Activated naive CD8-positive, alpha-beta T cell treated with anti-CD3 and anti-CD28 coated beads, Interleukin-2, amount 10 ng/mL, durations not matched to agents 7 days and 5 days (primary cell): ENCODE measurements at places on chromosomes 5 and 9. TPM values are rescaled to one million over a fixed set of nuclear protein-coding genes. Genes with fewer than 3 reads are reported as not detected.

DNA sequence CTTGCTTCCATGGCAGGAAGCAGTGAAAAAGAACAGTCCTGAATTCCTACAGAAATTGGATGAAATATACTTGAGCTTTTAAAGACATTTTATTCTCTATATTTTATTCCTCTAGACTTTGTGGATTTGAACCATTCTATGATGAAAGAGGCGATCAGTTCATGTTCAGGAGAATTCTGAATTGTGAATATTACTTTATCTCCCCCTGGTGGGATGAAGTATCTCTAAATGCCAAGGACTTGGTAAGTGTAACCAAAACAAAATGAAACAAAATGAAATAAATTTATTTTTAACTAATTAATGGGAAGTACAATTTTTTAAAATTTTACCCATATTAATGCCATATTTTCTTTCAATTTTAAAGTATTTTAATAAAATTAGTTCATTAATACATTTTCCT lies 34.1 kb downstream of the STARD4 start:
- no peak overlapping the region for H3K4me3 ChIP-seq
- H3K27me3 ChIP-seq: no peaks in the 10 kb centered on the region
- no peak for DNase-seq
- peaks cover 28% of the 10 kb centered on the region for H3K36me3 ChIP-seq
- H3K4me1 ChIP-seq: no peaks in the 10 kb centered on the region

GRCh38 chr5:16082053-16082452 lies 97.5 kb downstream of the MARCHF11 start:
- H3K36me3 ChIP-seq: no peaks in the 10 kb centered on the region
- H3K27ac ChIP-seq: no peak overlapping the region
- no peak overlapping the region for H3K4me3 ChIP-seq
- H3K27me3 ChIP-seq: no peaks in the 10 kb centered on the region
- no peak for DNase-seq
- H3K4me1 ChIP-seq: no peaks in the 10 kb centered on the region

The TRPM3 gene
- total RNA-seq: not detected

DNA sequence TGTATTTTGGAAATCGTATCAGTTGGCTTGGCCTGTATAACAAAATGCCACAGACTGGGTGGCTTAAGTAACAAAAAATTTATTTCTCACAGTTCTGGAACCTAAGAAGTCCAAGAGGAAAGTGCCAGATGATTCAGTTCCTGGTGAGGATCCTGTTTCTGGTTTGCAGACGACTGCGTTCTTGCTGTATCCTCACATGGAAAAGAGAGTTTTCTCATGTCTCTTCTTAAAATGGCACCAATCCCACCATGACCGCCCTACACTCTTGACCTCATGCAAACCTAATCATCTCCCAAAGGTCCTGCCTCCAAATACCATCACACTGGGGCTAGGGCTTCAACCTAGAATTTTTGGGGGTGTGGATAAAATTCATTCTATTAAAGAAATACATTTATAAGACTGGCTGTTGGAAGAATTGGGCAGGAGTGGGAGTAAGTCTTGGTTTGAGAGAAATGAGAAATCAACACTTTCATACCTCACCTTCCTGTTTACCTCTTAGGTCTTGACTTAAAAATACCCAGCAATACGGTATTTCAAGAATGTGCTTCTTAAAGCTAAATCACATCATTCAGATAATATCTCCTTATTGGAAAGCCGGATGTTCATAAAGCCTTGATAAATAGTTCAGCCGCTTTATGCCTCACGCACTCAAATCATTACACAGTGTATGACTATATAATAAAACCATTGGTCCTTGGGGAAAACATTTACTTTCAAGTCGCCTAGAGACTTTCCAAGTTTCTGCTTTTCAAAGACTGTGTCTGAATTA lies 28.7 kb downstream of the PTTG1 start:
- peaks cover 14% of the 10 kb centered on the region for H3K27me3 ChIP-seq
- DNase-seq: no peak
- peaks cover 3% of the 10 kb centered on the region for H3K4me1 ChIP-seq

The KIF27 gene
- 3.6 TPM for total RNA-seq

GRCh38 chr5:161745392-161745791 lies 59.9 kb downstream of the GABRA6 start:
- no peaks in the 10 kb centered on the region for H3K36me3 ChIP-seq
- H3K27ac ChIP-seq: no peak overlapping the region
- H3K27me3 ChIP-seq: no peaks in the 10 kb centered on the region

The STING1 gene
- 63.6 TPM for total RNA-seq

The PTGES gene
- total RNA-seq: not detected

GRCh38 chr9:19938990-19939733 lies 150.3 kb upstream of the SLC24A2 start:
- DNase-seq: no peak
- H3K27me3 ChIP-seq: peaks cover 4% of the 10 kb centered on the region

GRCh38 chr5:3377831-3378230 lies 217.8 kb upstream of the IRX1 start:
- H3K4me1 ChIP-seq: no peaks in the 10 kb centered on the region
- no peak for DNase-seq
- no peak overlapping the region for H3K27ac ChIP-seq
- H3K27me3 ChIP-seq: no peaks in the 10 kb centered on the region
- no peak overlapping the region for H3K4me3 ChIP-seq

The HTR1A gene
- not detected for total RNA-seq

The DPYSL3 gene
- total RNA-seq: not detected

The SPINK5 gene
- total RNA-seq: not detected

The INSL6 gene
- not detected for total RNA-seq

The BBLN gene
- 77.6 TPM for total RNA-seq

DNA sequence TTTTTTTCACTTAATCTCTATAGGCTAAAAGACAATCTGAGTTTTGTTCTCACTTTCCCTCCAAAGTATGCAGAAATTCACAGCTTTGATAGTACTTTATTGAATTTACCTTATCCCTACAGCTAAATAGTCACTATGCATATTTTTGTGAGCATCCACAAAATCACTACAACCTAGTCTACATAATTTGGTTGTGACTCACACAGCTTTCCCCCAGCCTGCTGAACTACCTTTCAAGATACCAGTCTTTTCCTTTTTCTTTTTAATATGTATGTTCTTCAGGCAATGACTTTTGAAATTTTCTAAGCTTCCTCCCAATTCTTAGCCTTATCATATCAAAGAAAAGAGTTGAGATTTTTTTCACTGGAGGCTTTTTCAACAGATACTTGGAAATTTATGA lies 347.3 kb upstream of the CDH6 start:
- H3K36me3 ChIP-seq: no peaks in the 10 kb centered on the region
- H3K27ac ChIP-seq: no peak overlapping the region
- H3K4me1 ChIP-seq: no peaks in the 10 kb centered on the region
- no peaks in the 10 kb centered on the region for H3K27me3 ChIP-seq

DNA sequence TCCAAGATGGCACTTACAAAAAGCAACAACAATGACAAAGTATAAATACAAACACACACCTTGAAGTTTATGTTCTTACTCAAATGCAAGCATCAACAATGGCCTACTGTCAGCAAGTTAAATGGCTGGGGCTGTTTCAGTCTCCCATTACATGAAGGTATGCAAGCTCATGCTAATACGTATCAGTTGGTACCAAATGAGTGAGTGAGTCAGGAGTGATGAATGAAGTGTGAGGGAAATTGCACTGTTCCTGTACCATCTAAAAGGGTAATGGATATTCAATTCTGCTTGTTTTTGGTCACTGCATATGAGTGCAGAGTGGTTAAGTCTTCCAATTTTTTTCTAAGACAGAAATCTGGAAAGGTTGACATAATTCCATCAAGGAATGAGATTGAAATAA lies 964.9 kb downstream of the MAT2B start:
- H3K4me3 ChIP-seq: no peak overlapping the region
- no peaks in the 10 kb centered on the region for H3K27me3 ChIP-seq
- H3K27ac ChIP-seq: no peak overlapping the region
- H3K4me1 ChIP-seq: no peaks in the 10 kb centered on the region

DNA sequence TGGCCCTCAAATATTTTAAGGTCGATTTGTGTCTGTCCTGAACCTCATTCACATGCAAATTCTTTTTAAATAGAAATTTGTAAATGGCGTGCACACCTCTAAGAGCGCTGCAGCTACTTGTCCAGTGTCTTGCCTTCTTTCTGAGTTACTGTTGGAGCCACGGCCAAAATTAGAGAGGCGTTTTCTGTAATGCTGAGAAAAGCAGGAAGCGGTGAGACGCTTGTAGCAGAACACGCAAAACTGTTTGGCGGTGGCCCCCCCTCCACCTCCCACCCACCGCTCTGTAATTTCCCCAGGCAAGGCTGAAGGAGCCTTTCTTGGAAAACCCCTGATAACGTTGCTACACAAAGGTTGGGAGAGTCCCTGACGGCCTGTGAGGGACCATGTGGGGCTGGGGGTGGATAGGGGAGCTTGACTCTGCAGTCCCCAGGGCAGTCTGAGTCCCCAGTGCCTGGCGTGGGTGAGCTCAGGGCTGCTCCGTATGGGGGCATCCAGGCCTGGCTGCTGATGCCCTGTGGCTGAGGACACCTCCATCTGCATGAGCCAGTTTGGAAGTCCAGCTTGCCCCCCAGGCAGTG lies 96.5 kb downstream of the GADD45G start:
- H3K4me3 ChIP-seq: peak overlapping the region; percentile 90
- H3K36me3 ChIP-seq: peaks cover 3% of the 10 kb centered on the region
- peak; percentile 68 for DNase-seq
- H3K4me1 ChIP-seq: peaks cover 60% of the 10 kb centered on the region
- no peaks in the 10 kb centered on the region for H3K27me3 ChIP-seq

DNA sequence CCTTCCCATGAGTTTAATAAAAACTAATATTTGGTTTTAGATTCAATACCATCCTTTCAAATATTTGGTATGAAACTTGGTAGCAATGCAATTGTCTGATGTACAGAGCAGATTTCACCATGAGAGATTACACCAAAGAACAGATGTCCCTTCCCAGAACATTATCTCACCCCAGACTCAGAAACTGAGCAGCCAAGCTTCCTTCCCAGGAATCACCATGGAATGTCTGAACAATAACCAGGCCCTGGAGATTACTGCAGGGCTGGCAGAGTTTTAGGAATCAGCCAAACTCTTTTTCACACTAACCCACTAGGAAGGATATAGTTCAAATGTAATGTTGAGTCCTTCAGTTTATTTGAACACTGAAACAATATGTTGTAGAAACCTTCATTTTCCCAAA lies 23.9 kb downstream of the CLTA start:
- no peak overlapping the region for H3K27ac ChIP-seq
- peaks cover 51% of the 10 kb centered on the region for H3K4me1 ChIP-seq
- peaks cover 39% of the 10 kb centered on the region for H3K36me3 ChIP-seq
- H3K4me3 ChIP-seq: no peak overlapping the region

- H3K27me3 ChIP-seq: no peaks in the 10 kb centered on the region
- H3K36me3 ChIP-seq: peaks cover 25% of the 10 kb centered on the region
- H3K4me1 ChIP-seq: peaks cover 20% of the 10 kb centered on the region
Observed at GRCh38 chr5:91378752-91379211, 4.3 kb downstream of the ARRDC3 start.

DNA sequence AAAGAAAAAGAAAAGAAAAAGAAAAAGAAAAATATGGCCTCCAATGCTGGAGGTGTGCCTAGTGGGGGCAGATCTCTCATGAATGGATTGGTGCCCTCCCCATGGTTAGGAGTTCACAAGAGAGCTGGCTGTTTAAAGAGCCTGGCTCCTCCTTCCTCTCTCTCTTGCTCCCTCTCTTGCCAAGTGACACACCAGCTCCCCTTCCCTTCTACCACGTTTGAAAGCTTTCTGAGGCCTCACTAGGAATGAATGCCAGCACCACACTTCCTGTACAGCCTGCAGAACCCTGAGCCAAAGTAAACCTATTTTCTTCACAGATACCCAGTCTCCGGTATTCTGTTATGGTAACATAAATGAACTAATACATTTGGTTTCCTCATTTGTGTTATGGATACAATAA lies 14.4 kb upstream of the GALNT10 start:
- no peak for DNase-seq
- no peak overlapping the region for H3K4me3 ChIP-seq
- peaks cover 26% of the 10 kb centered on the region for H3K4me1 ChIP-seq
- no peak overlapping the region for H3K27ac ChIP-seq

- no peaks in the 10 kb centered on the region for H3K27me3 ChIP-seq
- DNase-seq: no peak
- peaks cover 11% of the 10 kb centered on the region for H3K4me1 ChIP-seq
- peaks cover 16% of the 10 kb centered on the region for H3K36me3 ChIP-seq
Observed at GRCh38 chr5:154311362-154311761, 120.8 kb downstream of the GALNT10 start.

DNA sequence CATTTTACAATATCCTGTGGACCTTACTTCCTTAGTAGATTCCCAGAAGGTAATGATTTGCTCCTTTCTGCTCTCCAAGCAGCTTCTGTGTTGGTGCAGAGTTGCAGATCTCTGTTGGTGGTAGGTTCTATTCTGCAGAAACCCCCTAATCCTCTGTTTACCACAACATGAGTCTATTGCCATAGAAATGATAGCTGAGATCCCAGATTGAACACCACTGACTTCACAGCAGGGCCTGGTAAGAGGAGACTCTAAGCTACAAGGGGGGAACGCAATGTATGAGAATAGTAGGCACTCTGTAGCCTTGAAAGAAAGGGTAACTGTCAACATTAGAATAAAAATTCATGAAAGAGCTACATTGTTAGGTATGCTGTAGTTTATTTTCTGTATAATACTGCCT lies 59.5 kb downstream of the MUSK start:
- H3K27ac ChIP-seq: no peak overlapping the region
- H3K36me3 ChIP-seq: no peaks in the 10 kb centered on the region
- H3K27me3 ChIP-seq: no peaks in the 10 kb centered on the region
- no peaks in the 10 kb centered on the region for H3K4me1 ChIP-seq

The DPM2 gene
- total RNA-seq: 49.2 TPM

The TSSK1B gene
- total RNA-seq: not detected

GRCh38 chr9:72305102-72305546 lies 59.9 kb downstream of the ZFAND5 start:
- H3K4me3 ChIP-seq: no peak overlapping the region
- DNase-seq: no peak
- peaks cover 8% of the 10 kb centered on the region for H3K36me3 ChIP-seq
- H3K4me1 ChIP-seq: peaks cover 13% of the 10 kb centered on the region
- H3K27me3 ChIP-seq: no peaks in the 10 kb centered on the region
- H3K27ac ChIP-seq: no peak overlapping the region

DNA sequence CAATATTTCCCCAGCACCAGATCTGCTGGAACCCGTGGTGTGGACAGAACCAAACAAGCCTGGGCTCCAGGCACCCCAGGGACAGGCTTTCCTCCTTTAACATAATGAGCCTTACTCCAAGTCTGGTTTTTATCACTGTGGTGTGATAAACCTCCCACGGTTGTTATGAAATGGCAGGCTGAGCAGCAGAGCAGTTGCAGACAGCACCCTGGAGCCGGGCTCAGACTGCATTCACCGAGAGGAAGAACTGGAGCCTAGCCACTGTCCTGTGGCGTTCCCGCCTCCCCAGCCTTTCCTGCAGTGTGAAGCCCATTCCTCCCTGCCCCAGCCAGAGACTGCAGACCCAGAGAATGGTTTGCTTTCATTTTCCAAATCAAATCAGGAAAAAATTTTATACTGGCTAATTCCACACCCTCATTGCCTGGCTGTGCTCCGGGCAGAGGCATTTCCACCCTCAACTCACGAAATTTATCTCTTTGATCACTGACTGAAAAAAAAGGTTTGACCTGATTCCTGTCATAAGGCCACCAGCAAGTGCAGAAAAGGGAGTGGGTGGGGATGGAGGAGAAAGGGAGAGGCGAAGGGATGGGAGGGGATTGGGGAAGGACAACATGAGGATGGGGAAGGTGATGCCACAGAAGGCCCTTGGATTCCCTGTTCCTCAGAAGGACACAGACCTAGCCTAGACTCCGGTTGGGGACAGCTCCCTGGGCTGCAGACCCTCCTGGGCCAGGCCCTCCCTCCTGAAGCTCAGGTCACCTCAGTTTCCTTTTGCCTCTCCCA lies 18.9 kb downstream of the IPPK start:
- peaks cover 27% of the 10 kb centered on the region for H3K36me3 ChIP-seq
- H3K27ac ChIP-seq: no peak overlapping the region
- H3K4me1 ChIP-seq: peaks cover 1% of the 10 kb centered on the region
